ENCODE measurements at places on chromosomes 3 and 15.

DNA sequence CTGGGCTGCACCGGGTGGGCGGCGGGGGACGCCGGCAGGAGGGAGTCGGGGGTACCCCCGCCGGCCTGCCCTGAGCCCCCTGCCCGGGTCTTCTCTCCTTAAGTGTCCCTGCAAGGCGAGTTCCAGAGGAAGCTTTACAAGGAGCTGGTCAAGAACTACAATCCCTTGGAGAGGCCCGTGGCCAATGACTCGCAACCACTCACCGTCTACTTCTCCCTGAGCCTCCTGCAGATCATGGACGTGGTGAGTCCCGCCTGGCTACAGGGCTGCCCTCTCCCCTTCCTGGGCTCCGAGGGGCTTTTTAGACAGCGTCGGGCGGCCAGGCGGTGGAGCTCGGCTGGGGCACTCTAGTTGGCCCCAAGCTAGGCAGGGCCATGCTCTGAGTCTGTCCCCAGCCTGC lies 480 bp downstream of the CHRNA7 start:
- DNase-seq, result no peak

DNA sequence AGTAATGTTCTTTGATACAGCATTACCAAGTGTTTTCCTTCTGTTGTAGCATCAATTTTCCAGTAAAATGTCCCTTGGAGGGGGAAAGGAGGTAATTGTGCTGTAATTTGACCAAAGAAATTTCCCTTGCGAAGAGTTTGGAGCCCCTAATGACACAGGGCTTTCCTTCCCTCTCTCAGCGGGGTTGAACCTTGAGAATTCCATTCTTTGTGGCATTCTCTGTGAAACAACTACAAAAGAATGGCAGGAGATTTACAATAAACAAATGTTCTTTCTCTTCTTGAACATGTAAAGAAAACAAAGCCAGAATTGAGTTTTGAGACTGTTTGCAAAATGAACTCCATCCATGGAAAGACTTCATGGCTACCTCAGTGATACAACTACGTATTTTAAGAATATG lies 53.4 kb downstream of the SIDT1 start:
- DNase-seq, result no peak

DNA sequence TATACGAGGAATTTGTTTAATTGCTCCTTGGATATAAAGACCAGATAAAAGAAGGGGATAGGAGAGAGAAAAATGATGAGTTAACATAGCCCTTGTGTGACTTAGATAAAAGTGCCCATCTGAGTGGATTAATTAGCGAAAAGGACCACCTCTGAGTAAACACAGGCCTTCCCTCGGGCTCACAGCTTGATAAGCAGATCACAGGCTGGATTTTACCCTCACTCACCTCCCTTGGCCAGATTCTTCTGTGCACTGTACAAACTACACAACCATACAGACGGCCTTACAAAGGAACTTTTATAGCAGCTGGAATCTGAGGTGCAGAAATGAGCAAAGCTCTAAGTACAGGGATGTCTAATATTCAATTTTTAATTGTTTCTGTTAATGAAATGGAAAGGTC lies 112.4 kb upstream of the STT3B start:
- DNase-seq, result no peak

DNA sequence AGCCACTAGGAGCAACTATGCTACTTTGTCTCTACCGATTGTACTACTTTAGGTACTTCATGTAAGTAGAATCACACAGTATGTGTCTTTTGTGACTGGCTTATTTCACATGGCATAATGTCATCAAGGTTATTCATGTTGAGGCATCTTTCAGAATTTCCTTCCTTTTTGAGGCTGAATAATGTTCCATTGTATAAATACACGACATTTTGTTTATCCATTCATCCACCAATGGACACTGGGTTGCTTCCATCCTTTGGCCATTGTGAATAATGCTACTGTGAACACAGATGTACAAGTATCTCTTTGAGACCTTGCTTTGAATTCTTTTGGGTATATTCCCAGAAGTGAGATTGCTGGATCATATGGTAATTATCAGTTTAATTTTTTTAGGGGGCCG lies 29.2 kb downstream of the MYO5A start:
- DNase-seq, result no peak

DNA sequence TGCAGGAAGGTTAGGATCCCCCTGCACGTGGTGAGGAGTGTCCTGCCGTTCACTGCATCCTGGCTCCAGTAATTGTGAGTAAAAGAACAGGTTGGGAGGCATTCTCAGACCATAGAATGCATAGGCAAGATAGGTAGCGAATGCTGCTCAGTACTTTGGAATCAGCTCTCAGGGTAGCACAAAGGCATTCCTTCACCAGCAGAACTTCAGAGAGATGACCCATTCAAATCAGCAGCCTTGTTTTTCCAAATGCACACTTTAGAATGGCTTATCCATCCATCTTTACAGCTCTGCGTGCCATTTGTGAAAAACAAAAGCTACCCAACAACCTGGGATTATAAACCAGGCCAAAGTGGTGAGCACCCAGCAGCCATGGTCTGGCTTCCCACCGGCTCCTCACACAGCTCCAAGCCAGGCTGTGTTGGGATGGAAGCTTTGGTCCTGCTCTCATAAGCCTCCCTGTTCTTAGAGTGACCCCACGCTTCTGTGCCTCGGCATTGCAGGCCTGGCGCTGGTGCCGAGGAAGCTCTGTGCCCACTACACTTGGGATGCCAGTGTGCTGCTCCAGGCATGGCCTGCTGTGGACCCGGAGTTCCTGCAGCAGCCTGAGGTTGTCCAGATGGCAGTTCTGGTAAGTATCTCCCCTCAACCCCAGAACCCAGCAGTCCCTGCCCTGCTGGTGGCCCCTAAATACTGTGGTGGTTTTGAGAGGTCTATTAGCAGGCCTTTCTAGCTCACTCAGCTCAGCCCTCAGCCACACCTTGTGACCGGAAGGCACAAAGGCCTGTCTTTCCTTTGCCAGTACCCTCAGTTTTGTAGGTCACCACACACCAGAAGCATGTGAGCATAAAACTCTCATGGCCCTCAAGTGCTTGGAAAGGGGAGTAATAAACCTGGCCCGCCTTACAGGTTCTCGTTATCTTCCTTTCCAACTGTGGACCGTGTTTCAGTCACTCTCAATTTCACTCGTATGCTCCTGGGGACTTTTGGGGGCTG lies 52.9 kb upstream of the LIMD1 start:
- no peak for DNase-seq

- DNase-seq, result no peak
Observed at GRCh38 chr15:42210696-42211095, 2.6 kb upstream of the VPS39 start.

Data from ACHN (cell line).